ENCODE measurements at places on chromosomes 2 and 18.

DNA sequence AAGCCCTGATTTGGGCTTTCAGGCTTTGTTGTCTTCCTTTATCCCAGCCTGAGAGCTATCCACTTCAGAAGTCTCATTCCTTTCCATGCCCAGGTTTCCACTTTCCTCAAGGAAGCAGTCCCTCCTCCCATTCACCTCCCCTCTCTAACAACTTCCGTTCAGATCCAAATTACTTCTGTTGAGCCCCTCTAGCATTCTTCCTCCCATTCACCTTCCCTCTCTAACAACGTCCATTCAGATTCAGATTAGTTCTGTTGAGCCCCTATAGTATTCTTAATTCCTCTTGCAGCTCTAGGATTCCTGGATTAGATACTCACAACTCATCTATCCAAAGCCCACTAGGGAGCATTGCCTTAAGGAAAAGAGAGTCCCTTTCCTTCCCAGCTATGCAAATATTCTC lies 216.8 kb downstream of the RAD51AP2 start:
- DNase-seq: no peak

DNA sequence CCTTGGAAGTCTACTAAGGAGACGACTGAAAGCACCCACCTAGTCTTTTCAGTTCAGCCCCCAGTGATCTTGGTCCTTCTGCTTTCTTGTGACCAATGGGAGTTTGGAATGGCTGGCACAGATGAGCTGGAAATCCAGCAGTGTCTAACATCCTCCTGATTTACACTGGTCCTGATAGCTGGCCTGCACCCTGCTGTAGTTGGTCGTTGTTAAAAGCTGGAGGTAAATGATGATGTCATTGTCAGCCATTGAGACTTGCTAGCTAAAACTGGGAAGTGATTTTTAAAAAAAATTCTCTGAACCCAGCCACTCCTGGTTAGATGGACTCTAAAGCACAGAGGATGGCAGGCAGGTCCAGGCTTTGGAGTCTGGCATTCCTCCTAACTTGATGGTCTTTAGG lies 19.3 kb downstream of the CCT7 start:
- no peak for DNase-seq

- no peak for DNase-seq
Measured at GRCh38 chr18:48099481-48100164, 169.2 kb upstream of the SMAD2 start.

DNA sequence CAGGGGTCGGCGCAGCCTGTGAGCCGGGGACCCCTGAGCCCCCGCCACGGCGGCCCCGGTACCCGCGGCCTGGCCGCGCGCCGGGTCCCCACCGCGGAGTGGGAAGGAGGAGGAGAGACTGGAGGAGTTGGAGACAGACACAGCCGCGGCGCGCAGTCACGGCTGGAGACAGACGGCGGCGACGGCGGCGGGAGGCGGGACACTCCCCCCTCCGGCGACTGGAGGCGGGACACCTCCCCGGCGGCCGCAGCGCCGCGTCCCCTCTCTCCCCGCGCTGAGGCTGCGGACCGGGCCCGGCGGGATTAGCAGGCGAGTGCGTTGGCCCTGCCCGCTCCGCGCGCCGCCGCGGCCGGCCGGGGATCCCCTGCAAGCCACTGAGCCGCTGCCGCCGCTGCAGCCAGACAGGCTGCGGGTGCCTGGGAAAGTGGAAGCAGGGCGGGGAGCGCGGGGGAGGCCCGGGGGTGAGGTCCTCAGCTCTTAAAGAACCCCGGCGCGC lies 1.0 kb upstream of the LDLRAD4 start:
- DNase-seq: no peak

DNA sequence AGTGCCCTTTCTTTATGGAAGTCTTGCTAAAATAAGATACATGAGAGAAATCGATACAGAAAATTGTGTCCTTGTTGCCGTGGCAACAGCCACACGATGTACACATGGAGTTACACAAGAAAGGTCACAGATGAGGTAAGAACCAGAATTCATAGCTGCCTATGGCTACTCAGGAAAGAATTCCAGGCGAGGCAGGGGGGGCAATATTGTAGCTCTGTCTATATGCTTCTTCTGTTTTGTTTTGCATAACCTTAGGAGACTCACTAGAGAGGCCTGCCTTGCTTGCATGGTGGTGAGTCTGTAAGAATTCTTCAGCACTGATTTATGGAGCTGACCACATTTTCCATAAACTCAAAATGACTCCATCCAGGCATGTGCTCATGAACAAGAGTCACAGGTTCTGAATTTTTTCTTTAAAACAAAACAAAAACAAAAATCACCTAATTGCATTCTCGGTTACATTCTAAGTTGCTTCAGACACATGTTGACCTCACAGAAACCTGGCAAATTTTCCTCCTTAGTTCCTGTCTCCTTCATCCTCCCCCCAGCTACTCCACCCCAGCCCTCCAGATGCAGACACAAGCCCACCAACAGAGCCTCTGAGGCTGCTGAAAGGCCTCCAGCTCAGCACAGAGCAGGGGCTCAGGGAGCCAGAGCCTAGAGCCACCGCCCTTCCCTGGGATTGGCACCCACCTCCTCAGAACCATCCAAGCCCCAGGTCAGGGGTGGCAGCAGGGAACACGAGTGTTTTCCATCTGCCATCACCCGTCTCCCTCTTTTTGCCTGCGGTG lies 183.5 kb downstream of the ANTXR1 start:
- DNase-seq: no peak

DNA sequence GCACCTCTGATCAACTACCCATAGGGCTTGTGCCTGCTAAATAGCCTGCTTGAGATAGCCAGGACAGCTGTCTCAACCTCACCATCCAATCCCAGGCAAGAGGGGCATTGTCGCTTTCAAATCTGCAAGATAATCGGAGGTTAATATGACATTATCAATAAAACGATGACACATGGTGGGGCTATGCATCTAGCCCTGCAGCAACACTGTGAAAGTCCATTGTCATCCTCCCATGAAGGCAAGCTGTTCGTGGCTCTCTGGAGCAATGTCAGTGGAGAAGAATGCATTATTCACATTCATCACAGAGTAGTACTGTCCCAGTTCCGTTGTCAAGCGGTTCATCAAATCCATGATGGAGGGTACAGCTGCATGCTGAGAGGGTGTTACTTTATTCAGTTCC lies 18.9 kb upstream of the KLHL23 start:
- no peak for DNase-seq

DNA sequence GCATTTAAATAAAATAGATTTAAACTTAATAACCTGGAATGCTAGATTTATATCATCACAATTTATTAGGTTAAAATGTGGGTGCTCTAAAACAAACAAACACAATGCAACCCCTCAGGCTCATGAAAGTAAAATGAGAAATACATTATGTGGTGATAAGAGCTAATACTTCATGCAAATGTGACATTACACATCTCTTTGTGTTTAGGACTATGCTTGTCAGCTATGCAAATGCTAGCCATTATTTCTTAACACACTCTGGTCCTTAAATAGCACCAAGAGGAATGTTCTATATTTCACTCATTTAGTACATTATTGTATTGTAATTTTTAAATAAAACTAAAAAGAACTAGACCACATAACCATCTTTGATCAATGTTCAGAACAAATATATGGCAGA lies 627.6 kb downstream of the DPP10 start:
- DNase-seq: no peak

DNA sequence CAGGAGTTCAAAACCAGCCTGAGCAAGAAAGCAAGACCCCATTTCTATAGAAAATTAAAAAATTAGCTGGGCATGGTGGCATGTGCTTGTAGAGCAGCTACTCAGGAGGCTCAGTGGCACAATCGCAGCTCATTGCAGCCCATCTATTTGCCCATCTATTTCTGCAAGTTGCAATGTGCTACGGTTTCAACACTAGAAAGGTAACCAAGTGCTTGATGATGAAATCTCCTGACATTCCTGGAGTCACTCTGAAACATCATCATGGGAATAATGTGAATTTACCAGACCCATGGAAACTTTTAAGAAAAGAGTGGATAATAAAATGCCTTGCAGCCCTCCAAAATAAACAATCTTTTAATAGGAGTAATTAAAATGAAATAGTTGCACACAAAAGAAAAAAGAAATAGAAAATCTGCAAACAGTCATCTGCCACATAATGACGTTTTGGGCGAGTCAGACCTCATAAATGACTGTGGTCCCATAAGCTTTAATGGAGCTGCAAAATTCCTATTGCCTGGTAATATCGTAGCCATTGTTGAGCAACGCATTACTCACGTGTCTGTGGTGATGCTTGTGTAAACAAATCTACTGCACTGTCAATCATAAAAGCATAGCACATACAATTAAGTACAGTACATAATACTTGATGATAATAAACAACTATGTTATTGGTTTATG lies 46.6 kb upstream of the AMMECR1L start:
- DNase-seq: no peak

DNA sequence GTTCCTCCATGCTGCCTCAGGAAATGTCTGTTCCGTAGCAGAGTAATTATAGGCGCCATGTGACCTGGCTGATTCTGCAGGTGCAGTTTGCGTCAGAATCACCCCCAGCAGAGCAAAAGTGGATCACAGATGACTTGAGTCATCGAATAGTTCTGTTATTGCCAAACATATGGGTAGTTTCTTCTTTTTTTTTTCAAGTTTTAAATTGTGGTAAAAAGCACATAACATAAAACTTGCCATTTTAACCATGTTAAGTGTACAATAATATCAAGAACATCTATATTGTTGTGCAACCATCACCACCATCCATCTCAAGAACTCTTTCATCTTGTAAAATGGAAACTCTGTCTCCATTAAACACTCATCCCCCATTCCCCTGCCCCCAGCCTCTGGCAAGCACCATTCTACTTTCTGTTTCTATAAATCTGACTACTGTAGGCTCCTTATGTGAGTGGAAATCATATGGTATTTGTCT lies 177.7 kb upstream of the TWIST2 start:
- no peak for DNase-seq

DNA sequence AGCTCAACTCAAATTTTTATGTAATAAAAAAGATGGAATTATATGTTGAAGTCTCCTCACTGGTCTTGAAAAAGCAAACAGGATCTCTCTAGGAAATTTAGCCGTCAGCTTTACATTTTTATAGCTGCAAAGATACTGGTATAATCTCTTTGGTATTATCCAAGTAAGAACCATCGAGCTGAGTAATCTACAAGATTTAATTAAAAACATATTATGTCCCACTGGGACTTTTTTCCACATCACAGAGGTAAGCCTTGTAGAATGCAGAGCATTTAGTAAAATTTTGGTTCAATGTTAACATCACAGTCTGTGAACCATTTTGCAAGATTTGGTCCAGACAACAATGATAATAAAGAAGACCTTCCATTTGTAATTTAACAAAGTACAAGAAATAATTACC lies 162.6 kb upstream of the SLC39A10 start:
- no peak for DNase-seq

- DNase-seq: no peak
Measured at GRCh38 chr2:227207573-227207972, 43.1 kb downstream of the COL4A3 start.

- DNase-seq: no peak
Measured at GRCh38 chr2:122255924-122256323, 500.5 kb downstream of the TSN start.

GRCh38 chr2:124250433-124250832 lies 225.3 kb downstream of the CNTNAP5 start:
- no peak for DNase-seq

GRCh38 chr2:41546031-41546430 lies 501.8 kb upstream of the PKDCC start:
- DNase-seq: no peak

GRCh38 chr18:45139478-45139877 lies 458.8 kb downstream of the SETBP1 start:
- no peak for DNase-seq

DNA sequence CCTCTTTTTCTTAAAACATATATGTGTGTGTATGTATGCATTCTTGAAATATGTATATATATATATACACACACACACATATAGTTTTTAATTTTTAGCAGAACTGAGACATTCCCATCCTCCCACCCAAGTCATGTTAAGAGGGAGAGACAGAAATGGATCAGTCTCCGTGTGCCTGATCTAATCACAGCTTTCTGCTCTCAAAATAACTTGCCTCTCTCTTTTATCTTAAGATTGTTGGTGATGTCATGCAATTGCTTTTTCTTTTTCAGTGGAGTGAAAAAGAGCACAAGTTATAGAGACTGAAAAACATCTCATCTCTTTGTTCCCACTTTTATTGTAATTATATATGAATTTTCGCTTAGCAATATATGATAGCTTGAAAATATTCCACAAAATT lies 279.9 kb upstream of the DOK6 start:
- DNase-seq: no peak

DNA sequence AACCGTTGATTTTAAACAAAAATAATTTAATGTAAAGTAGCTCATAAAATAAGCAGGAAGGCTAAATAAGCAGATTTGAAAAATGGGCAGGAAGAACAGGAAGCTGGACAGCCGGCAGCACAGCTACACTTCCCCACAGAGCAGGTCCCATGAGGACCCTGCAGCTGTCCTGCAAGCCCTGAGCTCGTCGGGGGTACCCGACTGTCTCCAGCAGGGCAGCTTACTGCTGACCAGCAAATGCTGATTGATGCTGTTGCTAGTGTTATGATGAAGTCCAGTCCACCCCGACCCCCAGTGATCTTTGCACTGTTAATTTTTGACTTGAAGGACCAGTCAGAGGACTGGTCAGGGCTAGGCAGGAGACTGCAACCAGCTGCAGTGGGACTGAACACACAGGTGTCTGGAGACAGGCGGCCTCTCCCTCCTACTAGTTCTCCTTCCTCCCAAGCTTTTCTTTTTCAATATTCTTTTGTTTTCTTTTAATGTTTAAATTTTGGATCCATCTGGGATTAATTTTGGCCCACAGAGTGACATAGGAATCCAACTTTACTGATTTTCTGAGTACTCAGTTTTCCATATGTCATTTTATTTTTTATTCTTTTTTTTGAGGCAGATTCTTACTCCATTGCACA lies 27.7 kb downstream of the POLE4 start:
- DNase-seq: no peak

- peak; percentile 53 for DNase-seq
Measured at GRCh38 chr2:43221763-43222474, 4.5 kb downstream of the ZFP36L2 start.

- no peak for DNase-seq
Measured at GRCh38 chr2:159750873-159751272, 38.6 kb downstream of the MARCHF7 start.

DNA sequence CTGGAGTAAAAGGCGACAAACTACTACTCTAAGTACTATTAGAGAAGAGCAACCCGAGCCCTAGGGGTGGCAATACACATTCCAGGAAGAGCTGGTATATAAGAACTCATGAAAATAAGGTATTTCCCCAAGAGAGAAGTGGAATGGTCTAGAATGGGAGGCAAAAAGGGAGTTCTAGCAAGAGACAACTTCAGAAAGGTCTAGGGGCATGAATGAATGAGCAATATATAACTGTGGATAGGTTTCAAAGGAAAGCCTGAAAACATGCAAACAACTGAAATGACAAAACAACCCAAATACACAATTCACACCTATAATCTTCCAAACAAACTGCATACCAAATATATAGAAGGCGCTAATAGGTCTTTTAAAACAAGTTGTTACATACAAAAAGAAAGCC lies 22.2 kb downstream of the TRIP12 start:
- no peak for DNase-seq

Data from SHP77 treated with DMSO at 0.1 percent for 48 hours (cell line).